ENCODE measurements at places on chromosomes 12 and 14.

GRCh38 chr12:110193196-110193595 lies 69.0 kb downstream of the IFT81 start:
- DNase-seq = no peak

DNA sequence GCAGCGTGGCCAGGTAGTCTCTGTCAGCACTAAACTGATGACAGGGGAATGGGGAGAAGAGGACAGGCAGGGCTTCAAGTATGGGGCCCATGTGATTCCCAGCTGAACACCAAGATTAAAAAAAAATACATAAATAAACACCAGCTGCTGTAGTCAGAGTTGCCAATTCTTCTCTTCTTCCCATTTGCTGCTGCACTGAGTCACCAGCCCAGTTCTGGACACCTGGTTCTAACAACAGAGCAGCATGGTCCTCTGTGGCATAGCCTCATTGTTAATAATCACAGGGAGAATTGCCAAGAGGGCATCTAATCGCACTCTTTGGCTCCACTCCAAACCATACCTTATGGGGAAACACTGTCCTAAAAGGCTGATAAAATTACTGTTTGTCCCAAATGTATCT lies 15.1 kb downstream of the PPM1H start:
- DNase-seq = peak; percentile 8

GRCh38 chr12:88472248-88472647 lies 108.0 kb downstream of the KITLG start:
- DNase-seq = peak; percentile 52

DNA sequence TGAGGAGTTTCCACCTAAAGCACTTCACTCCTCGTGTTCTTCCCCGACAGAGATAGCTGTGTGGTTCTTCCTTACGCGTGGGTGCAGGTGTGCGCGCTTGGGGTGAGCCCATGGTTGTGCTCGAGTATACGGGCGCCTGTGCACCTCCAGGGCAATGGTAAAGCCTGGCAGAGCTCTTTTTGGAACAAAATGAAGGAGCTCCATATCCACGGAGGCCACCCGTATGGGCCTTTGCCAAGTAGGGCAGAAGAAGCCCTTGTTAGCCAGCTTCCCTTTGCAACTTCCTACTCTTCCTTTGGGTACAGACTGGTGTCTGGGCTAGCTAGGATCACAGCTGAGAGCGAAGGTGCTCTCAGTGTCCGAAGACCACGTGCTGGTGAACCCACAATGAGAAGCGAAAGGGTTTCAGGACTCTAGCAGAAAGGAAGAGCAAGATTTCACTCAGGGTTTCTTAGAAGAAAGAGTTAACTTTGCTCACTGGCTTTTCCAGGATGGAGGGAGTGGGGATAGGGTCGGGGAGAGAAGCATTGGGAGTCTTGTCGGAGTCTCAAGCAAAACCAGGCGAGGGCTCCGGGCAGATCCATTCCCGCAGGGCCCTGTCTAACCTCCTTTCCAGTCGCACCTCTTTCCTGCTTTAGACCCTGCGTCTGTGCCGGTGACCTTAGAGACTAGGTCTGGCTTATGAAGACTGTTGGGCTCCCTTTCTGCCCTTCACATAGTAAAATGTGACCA lies 960 bp upstream of the LRFN5 start:
- DNase-seq = peak; percentile 56

- no peak for DNase-seq
These were observed 56.9 kb downstream of the GPR137C start for GRCh38 chr14:52609445-52610044.

DNA sequence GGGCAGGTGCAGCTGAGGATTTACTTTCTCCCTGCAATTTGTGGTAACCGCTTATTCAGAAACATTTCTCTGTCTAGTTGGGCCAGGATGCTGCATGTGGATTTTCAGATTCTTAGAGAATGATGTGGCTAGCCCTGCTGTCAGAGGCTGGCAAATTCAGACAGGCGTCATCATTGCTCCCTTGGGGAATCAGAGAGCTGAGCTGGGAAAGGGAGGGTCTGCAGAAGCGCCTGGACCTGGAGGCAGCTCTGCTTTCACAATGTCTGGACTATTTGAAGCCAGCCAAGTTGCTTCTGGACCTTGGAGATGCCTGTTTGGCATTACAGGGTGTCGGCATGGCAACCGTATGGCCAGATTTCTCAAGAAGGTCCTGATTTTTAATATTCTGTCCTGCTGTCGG lies 3.4 kb downstream of the GALNT16 start:
- peak; percentile 98 for DNase-seq

- DNase-seq = no peak
These were observed 1.7 kb downstream of the LMBR1L start for GRCh38 chr12:49108958-49109404.

GRCh38 chr14:53751650-53752049 lies 205.0 kb downstream of the BMP4 start:
- DNase-seq = no peak
